Esophagus mucosa (tissue), 1 donor: ENCODE measurements at places on chromosomes 12 and 14.

DNA sequence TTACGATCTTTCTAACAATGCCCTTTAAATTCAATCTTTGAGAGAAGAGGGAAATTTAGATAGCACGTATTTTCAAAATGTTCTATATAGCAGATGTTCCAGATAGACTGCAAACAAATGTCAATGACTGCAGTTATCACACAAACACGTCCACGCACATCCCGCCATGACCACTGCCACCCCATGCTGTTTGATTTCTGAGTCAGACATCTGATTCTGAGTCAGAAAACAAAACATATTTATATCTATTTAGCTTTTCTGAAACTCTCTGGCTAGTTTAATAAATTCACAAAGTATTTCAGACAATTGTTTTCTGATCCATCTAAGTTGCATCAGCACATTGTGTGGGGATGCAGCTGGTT lies 105.9 kb upstream of the BCAT1 start:
- ATAC-seq = peak; percentile 52

GRCh38 chr14:64704143-64704742 lies at the start of gene PLEKHG3:
Gene PLEKHG3, plus strand, starts transcription at chr14:64704424. Its CDS starts 23,208 bp downstream, at chr14:64727632.
- ATAC-seq = peak; percentile 57

DNA sequence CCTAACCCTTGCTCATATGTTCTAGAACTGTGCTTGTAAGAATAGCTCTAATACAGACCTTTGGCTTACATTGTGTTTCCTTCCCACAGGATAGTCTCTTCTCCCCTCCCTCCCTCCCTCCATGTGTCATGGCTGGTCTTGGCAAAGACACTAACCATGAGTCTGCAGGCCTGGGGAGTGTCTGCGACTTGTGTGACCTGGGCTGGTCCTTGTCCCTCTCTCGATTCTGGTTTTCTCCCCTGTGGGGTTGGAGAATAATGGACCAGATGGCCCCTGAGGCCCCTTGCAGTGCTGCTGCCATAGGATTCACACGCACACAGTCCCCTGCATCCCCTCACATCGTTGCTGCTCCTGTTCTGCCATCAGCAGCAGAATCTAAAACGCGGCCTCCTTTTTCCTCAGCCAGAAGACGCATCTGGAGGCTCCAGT lies 30.3 kb downstream of the DEGS2 start:
- ATAC-seq = peak; percentile 6

GRCh38 chr14:46988312-46988711 lies 336.7 kb upstream of the RPL10L start:
- ATAC-seq = no peak

DNA sequence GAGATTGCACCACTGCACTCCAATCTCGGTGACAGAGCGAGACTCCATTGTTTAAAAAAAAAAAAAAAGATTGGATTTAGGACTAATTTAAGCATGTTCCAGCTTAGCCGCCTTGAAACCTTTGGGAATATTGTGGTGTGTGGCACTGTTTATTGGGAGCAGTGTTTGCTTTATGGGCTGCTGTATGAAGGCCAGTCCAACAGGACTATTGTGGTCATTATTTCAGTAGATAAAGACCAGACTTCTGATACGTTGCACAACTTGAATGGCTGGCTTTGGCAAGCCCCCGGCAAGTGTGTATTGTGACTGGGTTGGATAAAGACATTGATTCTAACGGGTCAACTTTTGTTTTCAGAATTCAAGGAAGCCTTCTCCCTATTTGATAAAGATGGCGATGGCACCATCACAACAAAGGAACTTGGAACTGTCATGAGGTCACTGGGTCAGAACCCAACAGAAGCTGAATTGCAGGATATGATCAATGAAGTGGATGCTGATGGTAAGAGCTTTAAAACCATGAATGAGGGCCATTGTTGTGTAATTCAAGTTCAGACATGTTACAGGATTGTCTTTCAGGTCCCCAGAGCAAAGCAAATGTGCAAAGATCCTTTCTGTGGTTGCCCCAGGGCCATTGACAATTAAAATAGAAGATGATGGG lies 4.2 kb downstream of the CALM1 start:
- ATAC-seq = no peak

DNA sequence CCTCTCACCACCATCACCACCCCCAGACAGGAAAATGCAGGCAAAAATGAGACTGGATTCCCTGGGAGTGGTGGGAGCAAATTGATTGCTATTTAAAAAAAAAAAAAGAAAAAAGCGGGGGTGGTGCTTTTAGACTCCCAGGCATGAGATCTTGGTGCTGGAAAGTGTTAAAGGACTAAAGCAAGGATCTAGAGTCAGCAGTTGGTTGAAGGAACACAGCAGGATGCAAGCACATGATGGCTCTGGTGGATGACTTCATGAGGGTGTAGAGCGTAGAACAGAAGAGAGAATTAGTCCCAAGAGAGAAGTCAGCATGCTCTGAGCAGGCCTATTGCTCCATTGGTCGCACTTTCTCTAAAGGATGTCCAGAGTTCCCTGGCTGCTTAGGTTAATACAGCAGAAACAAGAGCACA lies 183.8 kb upstream of the HMGA2 start:
- peak; percentile 19 for ATAC-seq

DNA sequence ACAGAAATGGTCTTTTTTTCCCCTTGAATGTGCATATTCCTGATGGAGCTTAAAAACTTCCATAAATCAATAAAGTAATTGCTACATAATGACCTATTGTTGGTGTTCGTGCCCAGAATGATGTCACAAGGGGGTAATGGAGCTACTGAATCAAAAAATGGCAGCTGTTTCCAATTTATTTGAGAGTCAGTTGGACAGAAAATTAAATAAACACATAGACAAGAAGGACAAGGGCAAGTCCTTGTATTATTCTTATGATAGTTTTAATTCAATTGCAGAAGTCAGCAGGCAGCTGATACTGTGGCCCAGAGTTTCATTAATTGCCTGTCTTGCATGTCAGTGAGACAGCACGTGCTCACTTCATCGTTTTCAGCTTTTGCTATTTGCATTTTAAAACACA lies 473.5 kb downstream of the ETNK1 start:
- no peak for ATAC-seq
